ENCODE measurements at places on chromosomes 2 and 18.

- no peak for DNase-seq
Measured at GRCh38 chr2:127932199-127932876, 46.6 kb upstream of the AMMECR1L start.

GRCh38 chr2:228600265-228600664 is 418.8 kb upstream of the SPHKAP start:
- no peak for DNase-seq

DNA sequence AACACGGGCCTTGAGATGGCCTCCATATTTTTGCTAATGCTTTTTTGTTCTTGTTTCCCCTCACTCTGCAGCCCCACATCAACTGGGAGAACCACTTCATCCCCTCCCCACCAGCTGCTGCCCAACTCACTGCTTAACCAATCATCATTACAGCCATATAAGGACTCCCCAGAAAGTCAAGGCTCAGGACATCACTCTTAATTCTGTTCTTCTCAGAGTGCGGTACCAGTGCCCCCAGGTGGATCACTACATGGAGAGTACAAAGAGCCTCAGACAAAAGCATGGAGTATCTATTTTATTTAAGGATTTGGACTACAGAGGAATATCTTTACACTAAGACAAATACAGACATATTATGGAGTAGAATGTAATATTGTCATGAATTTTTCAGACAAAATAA is 340.6 kb downstream of the PAX3 start:
- no peak for DNase-seq

DNA sequence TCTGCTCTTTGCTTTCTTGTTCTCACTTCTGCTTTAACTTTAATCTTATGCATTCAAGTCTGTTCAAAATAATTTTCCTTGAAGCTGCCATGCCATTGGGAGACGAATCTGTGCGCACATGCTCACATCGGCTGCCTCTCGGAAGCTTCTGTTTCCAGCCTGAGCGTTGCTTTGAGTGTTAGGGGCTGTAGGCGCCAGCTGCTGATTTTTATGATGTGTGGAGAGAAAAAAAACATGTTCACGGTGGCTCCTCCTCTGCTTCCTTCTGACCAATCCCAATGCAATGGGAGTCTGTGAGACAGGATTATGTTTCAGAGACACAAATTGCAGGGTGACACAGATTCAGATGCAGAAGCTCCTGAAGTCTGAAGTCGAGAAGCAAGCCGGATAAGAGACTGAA is at the start of gene MC4R:
MC4R (minus strand) TSS at position 180 of the 400 bp plus-strand sequence. CDS start 426 bp downstream, outside the sequence.
- DNase-seq, result no peak

DNA sequence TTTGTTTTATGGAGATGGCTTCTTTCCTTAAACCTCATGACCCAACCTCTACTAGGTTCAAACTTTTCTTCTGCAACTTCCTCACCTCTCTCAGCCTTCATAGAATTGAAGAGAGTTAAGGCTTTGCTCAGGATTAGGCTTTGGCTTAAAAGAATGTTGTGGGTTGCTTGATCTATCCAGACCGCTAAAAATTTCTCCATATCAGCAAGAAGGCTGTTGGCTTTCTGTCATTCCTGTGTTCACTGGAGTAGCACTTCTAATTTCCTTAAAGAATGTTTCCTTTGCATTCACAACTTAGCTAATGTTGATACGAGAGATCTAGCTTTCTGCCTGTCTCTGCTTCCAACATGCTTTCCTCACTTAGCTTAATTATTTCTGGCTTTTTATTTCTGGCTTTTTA is 58.1 kb upstream of the KYNU start:
- no peak for DNase-seq

DNA sequence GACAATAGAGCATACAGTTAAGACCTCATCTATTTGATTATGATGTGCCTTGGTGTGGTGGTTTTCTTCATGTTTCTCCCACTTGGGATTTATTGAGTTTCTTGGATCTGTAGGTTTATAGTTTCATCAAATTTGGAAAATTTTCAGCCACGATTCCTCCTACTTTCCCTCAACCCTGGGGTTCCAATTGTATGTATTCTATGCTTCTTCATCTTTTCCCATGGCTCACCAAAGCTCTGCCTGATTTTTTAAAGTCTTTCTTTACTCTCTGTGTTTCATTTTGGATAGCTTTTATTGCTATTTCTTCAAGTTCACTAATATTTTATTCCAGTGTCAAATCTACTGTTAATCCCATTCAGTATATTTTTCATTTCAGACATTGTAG is 132.7 kb downstream of the CTIF start:
- DNase-seq, result no peak

- no peak for DNase-seq
Measured at GRCh38 chr2:19667536-19667949, 234.2 kb downstream of the TTC32 start.

DNA sequence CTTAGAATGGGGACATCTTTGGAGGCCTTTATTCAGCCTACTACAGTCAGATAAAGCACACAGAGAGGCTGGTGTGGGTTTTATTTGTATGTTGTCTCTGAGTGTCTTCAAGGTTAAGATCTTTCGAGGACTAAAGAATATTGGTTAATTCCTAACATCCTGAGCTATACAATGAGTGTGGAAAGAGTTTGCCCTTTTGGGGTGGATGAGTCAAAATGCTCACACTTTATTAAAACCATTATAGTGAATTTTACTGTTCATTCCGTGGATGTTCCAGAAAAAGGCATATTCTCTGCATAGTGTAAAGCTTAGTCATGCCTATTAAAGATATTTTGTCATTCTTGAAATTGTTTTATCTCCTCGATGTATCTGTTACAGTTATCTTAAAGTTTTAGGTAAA is 29.1 kb upstream of the SLC38A11 start:
- DNase-seq, result no peak

DNA sequence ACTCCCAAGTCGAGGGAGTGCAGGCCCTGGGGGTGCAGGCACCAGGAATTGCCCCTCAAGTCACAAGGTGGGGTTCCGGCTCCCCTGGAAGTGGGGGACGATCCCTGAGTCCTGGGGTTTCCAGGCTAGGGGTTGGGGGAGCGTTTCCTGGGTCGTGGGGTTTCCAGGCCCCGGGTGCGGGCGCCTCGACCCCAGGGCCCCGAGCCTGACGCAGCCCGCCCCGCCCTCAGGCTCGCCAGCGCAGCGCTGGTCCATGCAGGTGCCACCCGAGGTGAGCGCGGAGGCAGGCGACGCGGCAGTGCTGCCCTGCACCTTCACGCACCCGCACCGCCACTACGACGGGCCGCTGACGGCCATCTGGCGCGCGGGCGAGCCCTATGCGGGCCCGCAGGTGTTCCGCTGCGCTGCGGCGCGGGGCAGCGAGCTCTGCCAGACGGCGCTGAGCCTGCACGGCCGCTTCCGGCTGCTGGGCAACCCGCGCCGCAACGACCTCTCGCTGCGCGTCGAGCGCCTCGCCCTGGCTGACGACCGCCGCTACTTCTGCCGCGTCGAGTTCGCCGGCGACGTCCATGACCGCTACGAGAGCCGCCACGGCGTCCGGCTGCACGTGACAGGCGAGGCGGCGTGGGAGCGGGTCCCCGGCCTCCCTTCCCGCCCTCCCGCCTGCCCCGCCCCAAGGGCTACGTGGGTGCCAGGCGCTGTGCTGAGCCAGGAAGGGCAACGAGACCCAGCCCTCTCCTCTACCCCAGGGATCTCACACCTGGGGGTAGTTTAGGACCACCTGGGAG is 12.0 kb downstream of the SIGLEC15 start:
- DNase-seq, result no peak

- no peak for DNase-seq
Measured at GRCh38 chr18:3966642-3967358, 488.3 kb downstream of the DLGAP1 start.

DNA sequence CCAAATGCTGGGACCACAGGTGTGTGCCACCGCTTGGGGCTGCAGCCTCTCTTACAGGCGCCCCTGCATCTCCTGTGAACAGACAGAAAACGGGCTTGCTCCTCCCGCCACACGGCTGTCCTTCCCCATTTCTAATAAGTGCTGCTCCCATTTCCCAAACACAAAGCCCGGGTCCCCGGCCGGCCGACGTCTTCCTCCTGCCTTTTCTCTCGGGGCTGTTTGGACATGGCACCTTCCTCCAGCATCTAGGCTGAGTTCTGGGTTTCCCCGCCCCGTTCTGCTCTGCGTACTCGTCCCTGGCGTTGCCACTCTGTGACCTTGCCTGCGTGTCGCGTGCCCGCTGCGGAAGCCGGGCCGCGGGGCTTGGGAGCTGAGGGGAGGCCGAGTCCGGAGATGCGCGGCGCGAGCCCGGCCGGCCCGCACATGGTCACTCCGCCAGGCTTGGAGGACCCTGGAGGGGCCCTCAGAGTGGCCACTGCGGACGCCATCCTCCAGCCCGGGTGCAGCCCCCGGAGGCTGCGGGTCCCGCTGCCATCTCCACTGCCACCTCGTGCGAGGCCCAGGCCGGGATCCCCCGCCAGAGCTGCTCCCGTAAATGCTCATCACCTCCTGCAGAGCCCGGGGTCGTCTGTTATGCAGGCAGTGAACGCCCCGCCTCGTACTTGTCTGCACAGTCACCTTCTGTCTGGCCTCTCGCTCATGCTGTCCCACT is 26.3 kb downstream of the PRELID3A start:
- no peak for DNase-seq

DNA sequence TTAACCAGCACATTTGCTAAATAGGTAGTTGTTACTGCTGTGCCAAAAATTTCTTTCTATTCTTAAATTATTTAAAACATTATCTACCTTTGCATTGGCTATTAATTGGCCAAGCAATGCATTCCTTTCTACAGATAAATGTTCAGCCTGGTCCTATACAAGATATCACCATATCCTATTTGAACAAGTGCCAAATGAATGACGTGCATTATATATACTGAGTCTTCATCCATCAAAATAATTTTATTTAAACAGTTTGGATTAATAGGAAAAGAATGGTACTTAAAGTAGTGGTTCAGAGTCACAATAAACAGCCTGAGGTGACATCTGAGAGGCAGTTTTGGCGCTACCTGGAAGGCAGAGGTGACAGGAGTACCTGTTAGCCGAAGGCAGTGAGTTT is 230.1 kb upstream of the EPAS1 start:
- no peak for DNase-seq

- DNase-seq, result no peak
Measured at GRCh38 chr2:70765507-70765906, 2.5 kb downstream of the ADD2 start.

- no peak for DNase-seq
Measured at GRCh38 chr2:58634653-58635370, 393.7 kb upstream of the FANCL start.

DNA sequence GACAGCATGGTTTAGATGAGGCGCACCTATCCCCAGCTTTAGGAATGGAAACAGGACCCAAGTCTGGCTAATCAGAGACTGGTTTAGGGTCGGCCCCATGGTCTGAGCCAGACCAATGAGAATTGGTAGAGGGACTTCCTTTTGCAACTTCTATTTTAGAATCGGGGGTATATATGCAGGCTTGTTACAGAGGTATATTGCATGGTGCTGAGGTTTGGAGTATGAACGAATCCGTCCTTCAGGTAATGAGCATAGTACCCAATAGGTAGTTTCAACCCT is 1.5 kb upstream of the BOLA3 start:
- no peak for DNase-seq

DNA sequence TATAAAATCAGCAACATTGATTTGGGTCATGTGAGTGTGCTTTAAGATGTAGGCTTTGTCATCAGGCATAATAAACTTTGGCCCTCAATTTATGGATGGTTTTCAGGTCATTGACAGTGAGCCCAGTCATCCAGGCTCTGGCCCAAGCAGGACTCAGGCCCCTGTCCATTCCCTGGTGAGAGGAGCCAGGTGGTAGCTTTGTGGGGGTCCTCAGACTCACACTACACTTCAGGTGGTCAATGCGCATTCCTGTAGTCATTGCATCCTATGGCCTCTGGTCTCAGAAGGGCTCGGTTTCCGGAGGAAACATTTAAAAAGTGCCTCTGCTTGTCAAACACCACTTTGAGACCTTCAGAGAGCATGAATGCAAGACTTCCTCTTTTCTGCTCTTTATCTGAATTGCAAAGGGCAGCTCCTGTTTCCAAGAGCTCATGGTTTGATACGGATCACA is 20.2 kb downstream of the LGALSL start:
- DNase-seq, result peak; percentile 58

- no peak for DNase-seq
Measured at GRCh38 chr18:46134920-46135675, 30.9 kb downstream of the HAUS1 start.

DNA sequence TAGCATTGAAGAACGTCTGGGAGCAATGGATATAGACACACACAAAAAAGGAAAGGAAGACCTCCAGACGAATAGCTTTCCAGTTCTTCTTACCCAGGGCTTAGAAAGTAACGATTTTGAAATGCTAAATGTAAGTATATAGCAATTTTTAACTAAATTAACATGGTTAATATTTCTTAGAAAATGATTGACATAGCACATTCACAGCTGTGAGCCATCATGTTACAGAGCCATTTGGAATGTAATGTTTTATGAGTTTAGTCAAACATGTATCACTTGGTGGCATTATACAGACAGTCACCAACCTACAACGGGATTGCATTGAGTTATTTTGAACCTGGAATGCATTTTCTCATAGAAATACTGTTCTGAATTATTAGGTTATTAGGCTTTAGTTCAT is 35.1 kb downstream of the WDR43 start:
- DNase-seq, result no peak

GRCh38 chr2:240731178-240731545 is 39.5 kb downstream of the AQP12A start:
- no peak for DNase-seq

GRCh38 chr2:1867141-1867540 is 122.8 kb upstream of the PXDN start:
- no peak for DNase-seq

- no peak for DNase-seq
Measured at GRCh38 chr18:51520676-51521180, 323.2 kb upstream of the MEX3C start.

DNA sequence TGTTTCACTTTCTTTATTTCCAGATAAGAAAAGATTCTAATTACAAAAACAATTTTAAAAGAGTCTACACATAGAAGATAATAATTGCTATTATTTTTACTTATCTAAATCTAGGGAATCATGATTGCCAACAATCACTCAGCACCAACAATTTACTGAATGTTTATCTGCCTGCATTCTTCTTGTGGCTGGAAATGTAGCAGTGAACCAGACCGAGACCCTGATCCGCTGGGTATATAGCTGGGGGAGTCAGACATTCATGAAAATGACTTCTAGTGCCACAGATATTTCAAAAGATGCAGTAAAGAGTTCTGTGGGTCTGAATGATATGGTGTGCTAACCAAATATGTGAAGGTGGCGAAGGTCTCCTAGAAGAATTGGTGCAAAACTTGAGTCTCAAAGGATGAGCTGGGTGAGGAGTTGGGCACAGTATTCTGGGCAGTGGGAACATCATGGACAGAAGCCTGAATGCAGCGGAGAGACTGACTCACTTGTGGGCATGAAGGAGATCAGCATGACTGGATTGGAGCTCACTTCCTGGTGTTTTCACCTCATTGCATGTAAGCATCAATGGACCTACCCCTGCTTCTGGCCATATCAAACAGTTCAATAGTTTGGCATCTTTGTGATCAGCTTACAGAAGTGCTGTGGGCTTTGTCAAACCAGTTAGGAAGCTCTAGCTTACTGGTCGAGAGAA is 26.1 kb upstream of the FN1 start:
- no peak for DNase-seq

DNA sequence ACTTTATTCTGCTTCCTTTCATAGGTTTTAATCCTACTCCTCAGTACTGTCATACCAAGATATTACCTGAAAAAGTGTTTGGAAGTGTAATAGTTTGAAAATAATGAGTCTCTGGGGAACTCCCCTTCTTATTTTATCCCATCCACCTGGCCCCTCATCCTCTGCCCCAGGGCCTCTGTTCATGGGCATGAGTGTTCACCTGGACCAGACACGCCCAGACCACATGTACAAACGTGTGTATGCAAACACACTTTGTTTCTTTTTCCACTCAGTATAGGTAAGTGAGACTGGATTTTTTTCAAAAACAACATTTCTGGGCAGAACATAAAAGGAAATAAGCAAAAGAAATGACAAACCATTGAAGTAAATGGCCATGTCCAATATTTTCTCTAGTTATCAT is 62.1 kb upstream of the THSD7B start:
- DNase-seq, result no peak
